Immature natural killer cell (primary cell): ENCODE measurements at places on chromosomes 5 and 9.
A peak's percentile ranks its signal among the peaks of the same experiment; 100 is the strongest.

- peak; percentile 85 for DNase-seq
Observed at GRCh38 chr5:50667653-50668595, 1.5 kb downstream of the PARP8 start.

DNA sequence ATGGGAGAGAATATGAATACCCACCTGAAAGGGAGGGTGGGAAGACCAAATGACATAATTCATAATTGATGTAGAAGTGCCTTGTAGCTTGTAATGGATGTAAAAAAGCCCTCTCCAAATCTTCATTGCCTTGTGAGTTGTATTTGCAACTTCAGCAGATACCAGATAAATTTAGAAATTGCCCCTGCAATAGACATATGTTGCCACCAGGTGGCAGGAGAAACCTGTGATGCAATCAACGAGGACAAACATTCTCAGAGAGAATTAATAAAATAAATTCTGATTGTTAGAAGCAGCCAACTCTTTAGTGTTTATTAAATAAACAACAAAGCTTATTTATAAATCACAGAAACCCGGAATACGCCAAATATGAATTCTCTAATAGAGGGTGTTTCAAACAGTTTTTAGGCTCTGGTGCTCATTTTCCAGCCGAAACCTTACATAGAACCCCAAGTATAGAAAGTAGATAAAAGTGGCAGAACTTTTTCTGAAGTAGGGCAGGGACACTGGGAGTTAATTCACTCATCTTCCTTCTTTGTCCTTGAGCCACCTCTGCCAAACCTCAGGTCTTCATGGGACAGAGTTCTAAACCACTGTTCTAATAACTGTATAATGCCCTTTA is 147.8 kb downstream of the TMEM38B start:
- no peak for DNase-seq

- no peak for DNase-seq
Observed at GRCh38 chr9:94083384-94083783, 880 bp upstream of the PTPDC1 start.

DNA sequence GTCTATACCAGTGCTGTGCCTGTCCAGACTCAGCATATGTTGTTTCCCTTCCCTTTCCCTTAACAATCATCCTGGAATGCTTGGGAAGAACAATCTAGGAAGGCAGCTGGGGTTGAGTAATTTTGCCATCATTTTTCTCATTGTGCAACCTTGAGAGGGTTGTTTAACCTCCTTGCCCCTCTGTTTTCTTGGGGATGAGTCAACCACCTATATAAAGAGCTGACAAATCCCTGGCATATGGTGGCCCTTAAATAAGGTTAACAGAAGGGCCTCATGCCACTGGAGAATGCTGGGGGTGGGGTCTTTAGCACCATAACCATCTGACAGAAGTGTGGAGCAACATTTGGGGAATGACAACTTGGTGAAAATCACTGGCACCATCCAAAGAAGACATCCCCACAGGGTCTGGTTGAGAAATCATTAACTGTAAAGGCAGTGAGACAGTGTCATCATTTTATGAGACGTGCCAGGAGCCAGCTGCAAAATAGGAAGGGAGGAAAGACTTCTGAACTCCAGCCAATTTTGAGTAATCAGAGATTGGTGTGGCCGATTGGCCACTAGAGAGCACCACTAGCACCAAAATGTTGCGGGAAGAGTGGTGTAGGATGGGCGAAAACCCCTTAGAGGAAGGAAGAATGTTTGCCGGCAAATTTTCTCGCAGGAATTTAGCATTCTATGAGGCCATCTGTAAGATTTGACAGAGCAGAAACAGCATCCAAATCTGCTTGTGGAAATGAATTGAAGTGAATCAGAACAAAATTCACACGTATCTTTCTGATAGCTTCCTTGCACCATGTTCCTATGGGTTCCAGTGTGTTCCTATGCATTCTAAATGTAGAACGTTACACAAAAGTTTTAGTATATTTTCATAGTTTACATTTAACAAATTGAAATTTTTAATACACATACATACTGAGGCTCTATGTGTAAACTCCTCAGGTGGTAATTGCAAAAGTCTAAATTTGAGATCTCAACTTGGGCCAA is 113.8 kb downstream of the MSX2 start:
- DNase-seq = no peak

- DNase-seq = no peak
Observed at GRCh38 chr5:135830384-135830700, 4.1 kb upstream of the SLC25A48 start.

DNA sequence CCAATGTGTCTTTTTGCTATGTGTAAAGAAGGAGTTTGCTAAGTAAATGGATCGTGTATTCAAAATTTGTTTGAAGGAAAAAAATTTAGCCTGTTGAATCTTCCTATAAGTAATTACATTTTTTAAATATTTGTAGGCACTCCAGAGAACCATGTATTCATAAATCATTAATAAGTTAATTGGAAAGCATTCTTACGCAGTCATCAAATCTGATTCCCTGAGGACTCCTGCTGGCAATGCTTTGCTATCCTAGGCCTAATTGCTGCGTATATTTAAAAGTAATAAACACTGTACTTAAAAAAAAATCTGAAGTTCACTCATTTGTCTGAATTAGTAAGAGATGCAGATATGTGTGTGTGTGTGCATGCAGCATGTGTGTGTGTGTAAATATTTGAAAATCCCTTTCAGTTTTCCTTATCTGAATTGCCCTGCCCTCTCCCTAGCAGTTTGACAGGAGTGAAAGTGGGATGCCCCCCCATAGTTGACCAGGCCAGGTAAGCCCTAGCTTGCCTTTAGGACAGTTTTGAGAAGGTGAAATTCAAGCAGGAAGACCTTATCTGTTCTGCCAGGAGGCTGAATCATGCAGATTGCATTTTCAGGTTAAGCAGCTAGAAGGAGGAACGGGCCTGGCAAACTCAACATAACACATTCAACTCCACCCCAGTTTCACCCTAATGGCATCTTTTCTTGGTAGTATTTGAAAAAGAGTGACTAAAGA is 81.2 kb upstream of the DNAH5 start:
- DNase-seq = no peak

DNA sequence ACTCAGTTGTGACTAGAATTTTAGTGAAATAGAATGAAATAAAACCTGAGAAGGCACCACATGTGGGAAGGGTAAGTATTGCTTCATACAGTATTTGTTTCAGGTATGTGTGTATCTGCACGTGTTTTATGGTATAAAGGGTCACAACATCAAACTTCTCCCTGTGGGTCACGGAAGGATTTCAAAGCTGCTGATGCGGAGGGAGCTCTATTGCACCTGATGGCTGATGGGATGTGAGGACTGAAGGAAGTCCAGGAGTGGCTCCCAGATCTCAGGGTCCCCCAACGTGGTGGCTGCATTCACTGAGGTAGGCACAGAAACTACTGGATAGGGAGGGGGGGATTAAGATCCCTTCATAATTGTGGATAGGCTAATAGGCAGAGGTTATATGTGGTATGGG is 159.7 kb downstream of the PJA2 start:
- no peak for DNase-seq

DNA sequence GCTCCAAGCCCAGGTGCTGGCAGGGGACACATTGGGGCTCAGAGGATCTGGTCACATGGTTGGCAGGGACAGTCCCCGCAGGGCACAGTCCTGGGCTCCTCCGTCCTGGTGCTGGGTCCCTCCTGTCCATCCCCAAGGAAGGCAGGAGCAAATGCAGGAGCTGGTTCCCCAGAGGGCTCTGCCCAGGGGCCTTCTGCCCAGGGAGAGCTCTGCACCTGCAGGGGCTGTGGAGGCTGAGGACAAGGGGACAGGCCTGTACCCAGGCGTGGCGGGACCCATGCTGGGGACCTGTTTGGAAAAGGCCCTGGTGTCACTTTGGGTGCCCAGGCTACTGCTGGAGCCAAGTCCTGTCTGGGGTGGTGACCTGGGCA is 7.2 kb downstream of the SPATA31E1 start:
- DNase-seq = no peak

- DNase-seq = no peak
Observed at GRCh38 chr5:176320577-176320976, 41.0 kb downstream of the KIAA1191 start.

DNA sequence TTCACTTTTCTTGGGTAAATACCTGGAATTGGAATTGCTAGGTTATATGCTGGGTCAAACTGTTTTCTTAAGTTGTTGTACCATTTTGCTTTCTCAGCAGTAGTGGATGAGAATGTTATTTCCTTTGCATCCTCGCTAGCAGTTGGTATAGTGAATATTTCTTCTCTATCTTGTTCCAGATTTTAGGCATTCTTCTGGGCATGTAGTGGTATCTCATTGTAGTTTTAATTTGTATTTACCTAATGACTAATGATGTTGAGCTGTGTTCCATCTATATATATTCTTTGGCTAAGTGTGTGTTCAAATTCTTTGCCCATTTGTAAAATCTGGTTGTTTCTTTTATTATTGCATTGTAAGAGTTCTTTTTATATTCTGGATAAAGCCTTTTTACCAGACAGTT is 333.3 kb downstream of the MAT2B start:
- no peak for DNase-seq

- no peak for DNase-seq
Observed at GRCh38 chr5:127934791-127935256, 148.7 kb upstream of the SLC12A2 start.

- no peak for DNase-seq
Observed at GRCh38 chr5:178337334-178337741, 104.7 kb upstream of the PHYKPL start.

DNA sequence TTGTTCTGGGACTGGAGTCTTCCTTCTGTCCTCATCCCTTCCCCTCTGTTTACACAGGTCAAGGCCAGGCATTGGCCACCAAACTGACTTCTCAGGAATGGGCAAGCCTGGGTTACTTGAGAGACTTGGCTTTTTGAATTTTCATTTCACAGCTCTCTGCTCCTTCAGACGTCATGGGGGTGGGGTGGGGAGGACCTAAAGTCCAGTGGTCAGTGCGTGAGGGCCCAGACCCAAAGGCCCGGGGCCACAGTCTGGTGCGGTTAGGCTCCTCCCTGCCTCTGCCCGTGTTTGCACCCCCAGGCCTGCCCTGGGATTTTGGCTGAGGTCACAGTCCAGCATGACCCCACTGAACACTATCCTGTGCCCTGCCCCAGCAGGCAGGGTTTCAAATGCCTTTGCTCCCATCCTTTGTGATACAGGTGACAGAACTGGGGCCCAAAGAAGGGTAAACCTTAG is 4.1 kb upstream of the CXXC5 start:
- DNase-seq = no peak

GRCh38 chr5:37849641-37850040 is 9.8 kb upstream of the GDNF start:
- DNase-seq = no peak

DNA sequence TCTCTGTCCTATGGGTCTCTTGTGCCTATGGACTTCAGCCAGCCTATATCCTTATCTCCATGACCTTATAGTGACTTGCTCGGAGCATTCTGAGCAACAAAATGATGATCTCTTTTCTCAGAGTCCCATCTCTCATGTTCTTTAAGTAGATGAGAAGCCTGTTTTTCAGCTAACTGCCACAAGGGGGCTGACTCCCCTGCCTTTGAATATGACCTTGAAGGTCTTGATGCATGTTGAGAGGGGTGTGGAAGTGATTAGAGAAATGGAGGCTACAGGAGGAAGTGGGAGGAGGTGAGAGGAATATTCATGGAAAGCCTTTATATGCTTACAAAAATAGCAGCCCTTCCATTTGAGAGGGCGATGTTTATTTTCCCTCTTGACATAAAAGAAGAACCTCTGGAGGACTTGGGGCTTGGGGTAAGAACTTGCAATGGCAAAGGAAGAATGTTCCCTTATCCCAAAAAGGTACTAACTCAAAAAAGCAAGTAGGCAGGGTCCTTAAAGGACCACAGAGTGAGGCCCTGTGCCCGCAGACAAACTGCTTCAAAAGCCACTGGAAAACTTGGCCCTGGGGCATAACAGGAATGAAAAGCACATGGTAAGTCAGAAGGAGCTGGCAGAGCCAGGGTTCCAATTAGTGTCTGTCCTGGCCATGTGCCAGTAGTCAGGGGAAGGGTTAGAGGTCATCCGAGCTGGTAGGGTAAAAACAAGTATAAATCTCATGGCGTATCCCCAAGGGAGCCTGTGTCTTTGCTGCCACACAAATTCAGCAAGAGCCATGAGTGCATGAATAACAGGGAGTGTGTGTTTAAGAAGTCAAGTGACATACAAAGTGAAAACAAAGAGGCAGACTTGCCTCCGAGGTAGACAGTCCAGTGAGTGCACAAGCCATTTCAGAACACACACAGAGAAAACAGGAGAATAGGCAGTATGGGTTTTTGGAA is 39.1 kb downstream of the FGD3 start:
- DNase-seq = peak; percentile 51

DNA sequence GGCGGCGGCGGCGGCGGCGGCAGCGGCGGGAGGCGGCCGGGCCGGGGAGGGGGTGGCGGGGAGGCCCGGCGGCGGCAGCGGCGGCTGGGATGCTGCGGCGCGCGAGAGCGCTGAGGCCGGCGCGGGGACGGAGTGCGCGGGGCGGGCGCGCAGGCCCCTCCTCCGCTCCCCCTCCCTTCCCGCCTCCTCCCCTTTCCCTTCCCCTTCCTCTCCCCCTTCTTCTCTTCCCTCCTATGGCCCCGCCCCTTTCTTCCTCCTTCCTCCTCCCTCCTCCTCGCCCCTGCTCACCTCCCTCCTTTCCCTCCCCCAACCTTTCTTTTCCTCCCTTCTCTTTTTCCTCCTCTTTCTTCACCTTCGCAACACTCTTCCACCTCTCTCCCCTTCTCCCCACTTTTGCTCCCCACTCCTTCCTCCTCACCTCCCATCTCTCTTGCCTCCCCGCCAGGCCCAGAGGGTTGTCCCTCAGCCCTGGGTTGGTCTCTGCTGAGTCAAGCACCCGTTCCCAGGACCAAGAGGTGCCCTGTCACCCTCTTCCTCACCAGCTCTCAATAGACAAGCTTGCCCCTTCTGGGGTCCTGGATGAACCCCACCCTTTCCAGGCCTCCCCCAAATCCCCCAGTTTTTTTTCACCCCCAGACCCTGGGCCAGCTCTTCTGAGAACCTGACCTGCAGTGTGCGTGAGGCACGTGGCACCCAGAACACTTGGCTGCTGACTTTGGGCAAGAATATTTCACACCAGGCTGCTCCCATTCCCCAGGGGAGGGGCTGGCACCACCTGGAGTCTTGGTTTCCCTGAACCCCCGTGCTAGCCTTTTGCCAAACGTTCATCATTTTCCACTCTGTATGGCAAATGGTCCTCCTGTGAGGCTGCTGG is at the start of gene SEMA4D:
TSS of gene SEMA4D (minus strand) at position 136 of the 874 bp plus-strand sequence. CDS start 92,657 bp downstream, outside the sequence.
- DNase-seq = peak; percentile 51

DNA sequence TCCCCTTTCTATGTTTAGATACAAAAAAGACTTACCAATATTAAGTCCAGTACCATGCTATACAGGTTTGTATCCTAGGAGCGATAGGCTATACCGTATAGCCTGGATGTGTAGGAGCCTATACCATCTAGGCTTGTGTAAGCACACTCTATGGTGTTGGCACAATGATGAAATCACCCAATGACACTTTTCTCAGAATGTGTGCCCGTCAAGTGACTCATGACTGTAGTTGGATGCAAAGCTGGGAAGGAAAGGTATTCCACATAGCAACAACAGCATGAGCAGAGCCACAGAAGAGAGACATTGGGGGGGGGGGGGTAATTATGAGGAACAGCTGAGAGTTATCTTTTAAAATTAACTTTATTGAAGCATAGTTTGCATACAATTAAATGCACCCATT is 63.2 kb downstream of the TTLL11 start:
- DNase-seq = no peak

- no peak for DNase-seq
Observed at GRCh38 chr9:83665580-83666200, 42.1 kb downstream of the UBQLN1 start.

GRCh38 chr5:133799571-133800237 is 168.7 kb downstream of the C5orf15 start:
- no peak for DNase-seq
